Fibroblast of lung (primary cell): ENCODE measurements at places on chromosomes 12 and 14.

- no peak for DNase-seq
These were observed 13.5 kb upstream of the SLC15A5 start for GRCh38 chr12:16291032-16291431.

- DNase-seq = no peak
These were observed 27.6 kb upstream of the TRAF3 start for GRCh38 chr14:102749393-102750305.

GRCh38 chr12:129383956-129384355 is 519.9 kb downstream of the TMEM132D start:
- no peak for DNase-seq

- DNase-seq = no peak
These were observed 31.0 kb downstream of the RNF34 start for GRCh38 chr12:121430833-121431415.

DNA sequence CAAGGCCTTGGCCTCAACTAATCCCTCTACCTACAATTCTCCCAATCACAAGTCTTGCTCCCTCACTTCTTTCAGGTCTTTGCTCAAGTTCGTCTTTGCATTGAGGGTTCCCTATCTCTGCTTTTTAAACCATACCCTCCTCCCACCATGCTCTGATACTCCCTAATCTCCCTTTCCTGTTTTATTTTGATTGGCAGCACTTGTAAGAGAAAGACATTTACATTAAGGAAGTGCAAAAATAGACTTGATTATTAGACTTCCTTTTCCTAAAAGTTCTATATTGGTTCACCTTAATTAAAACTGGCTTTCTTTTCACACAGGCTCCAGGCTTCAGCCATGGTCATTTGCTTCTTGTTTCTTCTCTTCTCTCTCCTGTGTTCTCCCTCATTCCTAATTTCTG is 18.3 kb upstream of the WIF1 start:
- no peak for DNase-seq

GRCh38 chr14:51145246-51145645 is 50.3 kb upstream of the TRIM9 start:
- DNase-seq = no peak

DNA sequence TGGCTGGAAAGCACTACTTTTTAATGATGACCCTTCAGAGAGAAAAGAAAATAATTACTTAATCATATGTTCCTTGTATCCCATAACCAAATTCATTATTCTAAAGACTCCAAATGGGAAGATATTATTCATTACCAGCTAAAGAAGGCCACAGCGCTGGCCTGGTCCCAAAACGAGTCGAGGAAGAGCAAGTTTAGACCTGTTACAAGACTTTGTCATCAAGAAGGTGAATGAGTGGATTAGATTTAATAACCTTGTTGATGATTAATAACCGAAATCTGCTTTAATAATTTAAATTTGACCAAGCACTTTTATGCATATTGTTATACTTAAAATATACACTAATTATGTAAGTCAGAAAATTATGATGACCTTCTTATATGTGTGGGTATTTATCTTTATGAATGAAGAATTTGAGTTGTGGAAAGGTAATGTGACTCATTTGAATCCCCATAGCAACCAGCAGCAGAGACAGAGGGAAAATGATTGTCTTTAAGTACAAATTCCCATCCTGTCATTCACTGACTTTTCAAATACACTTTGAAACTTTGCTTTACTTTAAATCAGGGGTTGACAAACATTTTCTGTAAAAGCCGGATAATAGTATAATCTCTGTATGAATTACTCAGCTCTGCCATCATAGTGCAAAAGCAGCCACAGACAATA is 200.3 kb upstream of the NPAS3 start:
- DNase-seq = no peak

GRCh38 chr12:13367973-13368372 is 171.4 kb downstream of the EMP1 start:
- DNase-seq = no peak

DNA sequence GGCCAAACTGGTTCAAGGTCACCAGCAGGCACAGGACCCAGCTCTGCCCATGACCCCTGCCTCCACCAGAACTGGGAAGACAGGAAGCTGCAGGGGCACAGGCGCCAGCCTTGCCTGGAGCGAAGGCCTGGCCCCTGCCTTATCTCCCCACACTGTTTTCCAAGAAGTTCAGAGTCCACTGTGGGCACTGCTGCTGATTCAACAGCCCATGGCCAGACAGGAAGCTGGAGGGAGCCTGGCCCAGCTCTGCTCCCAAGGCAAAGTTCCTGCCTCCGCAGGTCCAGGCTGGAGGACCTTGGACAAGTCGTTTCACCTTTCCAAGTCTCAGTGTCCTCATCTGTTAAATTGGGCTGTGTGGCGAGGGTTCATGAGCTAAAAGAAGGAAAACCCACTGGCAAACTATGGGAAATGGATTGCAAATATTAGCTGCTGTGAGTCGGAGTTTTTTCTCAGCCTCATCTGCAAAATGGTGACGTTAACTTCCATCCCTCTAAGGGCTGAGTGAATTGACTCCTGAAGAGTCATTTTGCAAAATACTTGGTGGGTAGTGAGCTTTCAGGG is 1.2 kb downstream of the PHETA1 start:
- peak; percentile 10 for DNase-seq

- peak; percentile 88 for DNase-seq
These were observed 28.7 kb upstream of the REP15 start for GRCh38 chr12:27667540-27667939.

GRCh38 chr12:124792961-124793441 is 70.7 kb downstream of the SCARB1 start:
- no peak for DNase-seq

DNA sequence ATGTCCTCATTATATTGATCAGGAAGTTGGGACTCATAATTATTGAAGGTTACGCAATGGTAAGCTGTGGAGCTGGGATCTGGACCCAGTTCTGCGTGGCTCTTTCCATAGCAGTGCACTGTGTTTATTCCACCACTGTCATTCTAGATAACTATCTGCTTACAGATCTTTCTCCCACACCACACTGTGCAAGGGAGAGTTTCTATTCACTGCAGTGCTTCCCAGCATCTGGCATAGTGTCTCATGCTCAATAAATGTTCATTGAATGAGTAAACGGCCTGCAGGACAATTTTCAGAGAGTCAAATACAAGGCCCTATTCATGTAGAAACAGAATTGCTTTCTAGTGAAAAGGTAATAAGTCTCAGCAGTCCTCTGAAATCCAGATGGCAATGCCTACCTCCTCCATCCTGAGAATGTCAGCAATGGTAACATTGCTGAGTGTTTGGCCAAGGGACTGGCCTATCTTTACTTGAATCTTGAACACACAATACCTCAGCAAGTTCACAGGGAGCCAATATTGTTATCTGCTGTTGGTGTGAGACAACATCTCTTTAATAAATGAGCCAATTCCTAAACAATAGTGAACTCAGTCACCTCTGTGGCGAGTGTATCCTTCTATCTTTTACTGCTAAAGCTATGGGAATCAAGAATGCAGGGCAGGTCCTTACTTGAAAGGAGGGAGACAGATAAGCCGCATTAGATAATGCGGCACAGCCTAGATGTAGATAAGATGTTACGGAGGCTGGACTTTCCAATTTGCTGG is 332.4 kb upstream of the PRICKLE1 start:
- DNase-seq = peak; percentile 38

DNA sequence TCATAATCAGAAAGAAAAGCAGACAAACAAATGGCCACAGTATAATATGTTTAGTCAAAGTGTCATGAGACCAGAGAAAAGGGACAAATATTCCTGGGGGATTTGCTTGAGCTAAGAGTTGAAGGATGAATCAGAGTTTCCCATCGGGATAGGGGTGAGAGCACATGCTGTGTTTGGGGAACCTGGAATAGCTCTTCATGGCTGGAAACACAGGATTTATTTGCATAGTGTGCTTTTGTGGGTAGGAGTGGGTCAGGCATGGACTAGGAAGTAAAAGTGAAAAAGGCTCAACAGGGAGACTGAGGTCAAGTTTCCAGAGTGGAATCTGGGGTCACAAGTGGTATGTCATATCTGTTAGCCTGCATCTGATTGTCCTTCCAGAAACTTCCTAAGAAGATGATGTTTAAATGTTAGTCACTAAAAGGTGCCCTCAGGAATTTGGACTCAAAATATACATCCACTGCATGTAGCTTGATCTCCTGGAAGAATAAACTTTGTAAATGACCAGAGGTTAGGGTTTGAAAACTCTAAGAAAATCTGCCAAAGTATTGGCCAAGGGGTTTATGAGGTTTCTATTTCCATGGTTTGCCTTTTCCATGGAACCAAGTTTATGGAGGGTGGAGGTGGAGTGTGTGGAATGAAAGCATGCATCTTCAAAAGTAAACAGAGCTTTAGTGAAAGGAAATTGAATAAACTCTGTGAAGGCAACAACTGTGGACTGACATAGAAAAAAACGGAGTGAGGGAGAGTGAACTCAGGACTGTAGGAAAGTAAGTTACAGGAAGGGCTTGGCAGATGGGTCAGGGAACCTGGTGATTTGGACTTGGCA is 344.6 kb downstream of the C12orf75 start:
- DNase-seq = no peak

- peak; percentile 63 for DNase-seq
These were observed 7.7 kb downstream of the CAPS2 start for GRCh38 chr12:75322464-75322863.

DNA sequence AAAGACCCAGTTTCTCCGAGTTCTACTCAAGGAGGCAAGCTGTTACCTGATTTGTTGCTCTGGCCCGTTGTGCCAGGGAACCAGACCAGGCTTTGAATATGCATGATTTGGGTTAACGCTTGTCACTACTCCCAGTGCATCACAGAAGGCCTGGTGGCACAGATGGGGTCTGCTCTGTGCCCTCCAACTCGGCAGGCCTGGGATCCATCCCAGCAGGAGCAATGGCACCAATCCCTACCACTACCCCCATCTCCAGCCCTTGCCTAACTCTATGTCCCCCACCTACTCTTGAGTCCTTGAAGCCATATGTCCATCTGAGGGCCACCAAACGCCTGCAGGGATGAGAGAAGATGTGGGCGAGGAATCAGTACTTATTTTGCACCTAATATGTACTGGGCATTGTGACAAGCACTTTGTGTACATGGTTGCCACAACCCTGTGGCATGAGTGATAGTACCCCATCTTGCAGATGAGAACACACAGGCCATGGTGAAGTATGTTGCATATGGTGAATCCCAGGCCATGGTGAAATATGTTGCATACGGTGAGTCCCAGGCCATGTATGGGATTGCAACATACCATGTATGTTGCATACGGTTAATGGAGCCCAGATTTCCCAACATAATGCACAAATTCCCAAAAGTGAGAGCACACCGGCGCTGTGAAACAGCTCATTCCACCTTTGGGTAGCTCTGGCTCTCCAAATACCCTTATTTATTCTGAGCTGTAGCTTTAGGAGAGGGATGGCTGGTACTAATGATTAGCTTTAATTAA is 102.7 kb downstream of the NTF3 start:
- no peak for DNase-seq

- no peak for DNase-seq
These were observed 8.4 kb downstream of the PTHLH start for GRCh38 chr12:27964123-27964522.

GRCh38 chr12:120755269-120755668 is 29.6 kb downstream of the ACADS start:
- no peak for DNase-seq

DNA sequence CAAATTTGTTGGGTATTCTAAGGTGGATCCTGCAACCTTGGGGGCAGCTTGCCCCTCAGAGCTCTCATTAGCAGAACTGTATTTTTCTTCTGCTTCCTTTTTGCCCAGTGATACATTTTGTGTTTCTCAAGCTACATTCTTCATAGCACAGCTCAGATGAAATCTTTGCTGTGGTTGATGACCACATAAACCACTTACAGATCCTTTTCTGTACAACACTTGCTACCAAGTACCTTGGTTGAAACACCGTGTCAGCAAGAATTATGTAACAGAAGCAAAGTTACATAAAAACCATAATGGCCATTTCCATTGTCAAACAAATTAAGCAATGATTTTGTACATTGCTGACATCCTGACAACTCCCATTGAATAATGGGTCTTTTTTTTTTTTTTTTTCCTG is 9.7 kb upstream of the PLBD1 start:
- DNase-seq = no peak

- no peak for DNase-seq
These were observed 185.1 kb downstream of the ADGRD1 start for GRCh38 chr12:131138638-131139362.

DNA sequence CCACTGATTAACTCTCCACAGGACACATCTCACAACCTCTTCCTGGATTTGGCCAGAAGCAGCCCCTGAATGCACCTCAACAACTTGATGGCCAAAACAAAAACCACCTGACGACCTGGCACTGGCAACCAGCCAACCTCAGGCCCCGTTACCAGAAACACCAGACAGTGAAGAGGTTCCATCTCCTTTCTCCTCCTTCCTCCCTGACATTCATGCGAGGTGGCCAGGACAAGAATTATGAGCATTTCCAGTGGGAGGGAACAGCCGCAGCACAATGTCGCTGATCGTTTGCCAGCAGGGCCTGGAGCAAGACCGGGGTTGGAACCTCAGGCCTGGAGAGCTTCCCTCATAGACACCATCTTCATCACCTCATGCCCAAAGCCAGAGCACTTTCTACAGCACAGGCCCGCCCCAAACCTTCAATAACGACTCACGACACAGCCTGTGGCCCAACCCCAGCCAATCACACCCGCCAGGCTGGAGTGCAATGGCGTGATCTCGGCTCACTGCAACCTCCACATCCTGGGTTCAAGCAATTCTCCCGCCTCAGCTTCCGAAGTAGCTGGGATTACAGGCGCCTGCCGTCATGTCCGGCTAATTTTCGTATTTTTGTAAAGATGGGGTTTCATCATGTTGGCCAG is 48.7 kb downstream of the CCDC88C start:
- no peak for DNase-seq

DNA sequence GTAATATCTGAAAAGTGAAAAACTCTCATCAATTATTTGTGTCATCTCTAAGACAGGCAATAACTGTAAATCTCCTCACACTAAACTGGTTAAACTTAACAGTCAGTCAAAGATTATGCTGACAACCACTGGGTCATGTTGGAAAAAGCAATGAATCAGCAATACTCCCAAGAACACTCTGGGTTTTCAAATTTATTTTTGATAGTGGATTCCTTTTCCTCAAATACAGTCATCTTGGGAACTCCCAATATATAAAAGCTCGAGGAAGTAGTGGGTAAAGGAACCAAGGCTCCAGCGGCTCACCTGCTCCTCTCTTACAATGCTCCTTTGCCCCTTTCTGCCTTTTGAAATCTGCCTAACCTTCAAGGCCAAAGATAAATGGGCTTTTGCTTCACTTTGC is 70.0 kb downstream of the ARMH4 start:
- DNase-seq = peak; percentile 51

DNA sequence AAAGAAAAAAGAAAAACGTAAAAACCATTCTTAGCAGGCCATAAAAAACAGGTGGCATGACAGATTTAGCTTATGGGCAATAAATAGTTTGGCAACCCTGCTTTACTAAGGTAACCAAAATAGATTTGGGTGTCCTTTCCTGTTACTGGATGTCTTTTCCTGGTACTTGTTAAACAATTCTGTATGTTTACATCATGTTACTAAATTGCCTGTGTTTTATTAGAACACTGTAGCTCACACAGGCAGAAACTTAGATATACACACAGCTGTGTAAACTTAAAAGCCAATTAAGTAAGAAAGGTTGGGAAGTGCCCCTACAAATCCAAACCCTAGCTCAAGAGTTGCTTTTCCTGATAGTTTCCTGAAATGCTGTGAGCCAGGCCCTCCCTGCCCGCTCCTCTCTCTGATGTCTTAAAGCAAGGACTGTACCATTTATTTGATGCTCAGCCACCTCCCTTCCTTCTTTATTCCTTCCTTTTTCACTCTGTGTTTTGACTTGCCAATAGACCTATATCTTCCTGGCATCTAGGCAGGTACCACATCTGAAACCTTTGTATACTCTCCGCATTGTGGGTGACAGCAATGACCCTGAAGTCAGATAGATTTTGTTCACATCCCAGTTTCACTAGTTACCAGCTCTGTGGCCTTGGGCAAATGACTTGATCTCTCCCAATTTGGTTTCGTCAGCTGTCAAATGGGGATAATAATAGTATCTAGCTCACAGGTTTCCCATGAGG is 3.7 kb upstream of the CAMKK2 start:
- DNase-seq = no peak
